ENCODE measurements at places on chromosomes 11 and 22. TPM values are rescaled to one million over a fixed set of nuclear protein-coding genes. Genes with fewer than 3 reads are reported as not detected.

- DNase-seq = no peak
Measured at GRCh38 chr22:20965104-20965887, 1.8 kb upstream of the AIFM3 start.

Gene SGSM1
- total RNA-seq = 7.2 TPM

Gene GCAT
- 24.5 TPM for total RNA-seq

DNA sequence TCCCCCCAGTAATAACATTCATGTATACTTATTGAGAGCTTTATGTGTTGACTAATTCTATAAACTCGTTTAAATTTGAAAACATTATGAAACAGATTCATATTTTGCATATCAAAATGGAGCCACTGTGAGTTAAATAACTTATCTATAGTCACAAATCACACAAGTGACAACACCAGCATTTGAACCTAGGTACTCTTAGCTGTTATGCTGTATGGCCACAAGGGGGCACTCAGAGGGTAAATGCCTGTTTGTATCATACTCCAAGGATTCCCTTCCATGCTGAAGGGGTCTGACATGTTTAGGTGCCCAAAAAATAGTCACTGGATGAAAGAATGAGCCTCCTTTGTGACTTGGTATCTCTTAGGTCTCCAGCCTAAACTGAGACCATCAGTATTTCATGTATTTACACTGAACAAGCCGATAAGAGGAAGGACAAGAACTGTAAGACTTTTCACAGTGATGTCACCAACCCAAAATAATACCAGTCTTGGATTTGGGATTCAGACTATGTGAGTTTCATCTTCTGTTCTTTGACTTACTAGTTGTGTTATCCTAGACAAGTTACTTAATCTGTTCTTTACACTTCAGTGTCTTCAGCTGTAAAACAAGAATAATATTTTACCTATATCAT, 12.2 kb upstream of the OR52D1 start:
- DNase-seq = peak; percentile 72

Gene CHST1
- 15.7 TPM for total RNA-seq

Gene CLDN25
- total RNA-seq = not detected

DNA sequence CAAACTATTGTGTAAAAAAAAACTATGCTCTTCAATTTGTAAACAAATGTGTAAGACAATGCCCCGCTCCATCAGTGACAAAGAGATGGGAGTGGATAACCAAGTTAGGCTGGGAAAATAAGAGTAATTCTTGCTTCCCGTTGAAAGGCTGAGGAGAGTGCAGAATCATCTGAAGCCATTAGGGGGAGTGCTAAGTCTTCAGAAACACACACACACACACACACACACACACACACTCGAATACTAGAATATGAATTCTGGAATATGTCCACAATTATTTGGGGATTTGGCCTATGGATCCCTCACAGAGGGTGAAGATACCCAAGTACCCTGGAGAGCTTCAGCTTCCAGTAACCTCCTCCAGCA, 27.8 kb upstream of the ROBO3 start:
- DNase-seq = peak; percentile 92

Gene SMC1B
- total RNA-seq = not detected

Gene FJX1
- total RNA-seq = 44.5 TPM

Data from dermis blood vessel endothelial cell (primary cell).